NCI-H1930 (cell line): ENCODE measurements at places on chromosomes 11 and 22.

DNA sequence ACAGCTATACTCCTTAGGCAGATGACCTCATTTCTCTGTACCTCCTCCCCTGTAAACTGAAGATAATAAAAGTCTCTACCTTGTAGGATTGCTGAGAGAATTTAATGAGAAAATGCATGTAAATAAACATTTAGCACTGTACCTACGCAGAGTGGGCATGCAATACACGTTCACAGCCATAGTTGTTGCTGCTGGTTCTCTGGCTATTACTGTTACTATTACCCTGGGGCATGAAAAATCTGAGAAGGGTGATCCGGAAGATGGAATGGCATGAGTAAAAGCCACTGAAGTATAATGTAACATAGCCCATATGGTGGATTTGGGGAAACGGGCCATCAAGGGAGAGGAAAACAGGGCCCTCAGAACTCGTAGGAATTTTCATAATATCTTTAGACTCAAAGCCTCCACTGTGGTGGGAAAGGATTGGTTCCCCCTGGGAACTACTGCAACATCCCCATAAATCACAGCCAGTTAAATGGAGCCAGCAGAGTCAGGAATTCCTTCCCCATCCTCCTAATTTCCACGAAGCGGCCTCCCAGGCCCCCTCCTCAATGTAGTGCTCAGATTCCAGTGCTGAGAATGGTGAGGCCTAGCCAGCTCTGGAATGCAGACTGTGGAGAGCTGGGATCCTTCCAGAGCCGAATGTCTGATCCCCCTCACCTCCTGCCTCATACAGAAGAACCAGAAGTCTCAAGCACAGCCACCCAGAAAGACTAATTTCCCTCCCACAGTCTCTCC, 205.3 kb downstream of the MN1 start:
- DNase-seq = no peak

DNA sequence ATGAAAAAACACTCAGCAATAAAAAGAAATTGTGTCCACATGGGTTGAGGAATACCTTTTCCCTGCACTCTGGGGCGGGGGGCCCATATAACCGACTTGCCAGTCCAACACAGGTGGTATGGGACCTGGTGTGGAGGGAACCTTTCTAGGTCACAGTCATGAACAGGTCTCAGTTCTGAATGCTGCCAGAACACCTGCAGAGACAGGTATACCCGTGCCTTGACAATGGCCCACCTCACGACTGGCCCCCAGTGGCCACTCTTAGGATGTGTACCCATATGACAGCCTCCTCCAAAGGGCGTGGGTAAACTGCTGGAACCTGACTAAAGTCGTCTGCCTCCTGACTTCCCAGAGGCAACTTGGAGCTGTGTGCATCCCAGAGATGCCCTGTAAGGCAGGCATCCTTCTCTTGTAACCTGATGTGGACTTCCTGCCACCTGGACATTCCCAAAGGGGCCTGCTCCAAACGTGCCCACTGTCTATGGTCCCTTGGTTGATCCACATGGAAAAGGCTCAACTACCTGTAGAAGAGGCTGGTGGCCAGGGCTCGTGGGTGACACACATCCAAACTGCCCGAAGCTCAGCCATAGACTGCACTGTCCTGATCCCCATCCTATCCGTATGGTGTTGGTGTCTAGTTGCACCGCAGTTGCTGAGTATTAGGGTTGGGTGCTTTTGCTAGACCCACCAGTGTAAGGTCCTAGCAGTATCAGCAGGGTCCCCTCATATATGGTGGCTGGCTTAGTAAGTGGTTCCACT, 859.3 kb downstream of the BRD1 start:
- no peak for DNase-seq

DNA sequence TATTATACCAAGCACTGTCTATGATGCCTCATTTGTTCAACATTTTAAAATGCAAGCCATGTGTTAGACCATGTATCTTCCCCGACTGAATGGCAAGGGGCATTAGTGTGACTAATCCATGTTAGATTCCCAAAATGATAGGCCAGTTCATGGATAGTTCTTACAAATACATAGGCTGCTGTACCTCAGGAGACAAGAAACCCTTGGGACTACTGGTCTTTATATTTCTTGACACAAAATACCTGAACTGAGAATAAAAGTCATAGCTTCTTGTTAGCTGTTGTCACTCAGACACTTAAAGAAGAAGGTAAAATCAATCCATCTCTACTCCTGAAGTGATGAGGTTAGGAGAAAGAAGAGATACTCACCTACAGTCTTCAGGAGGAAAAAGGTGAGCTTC, at the start of gene OR8D4:
Gene OR8D4 (plus strand): TSS at position 301 of the 400 bp plus-strand sequence. CDS start 4,265 bp downstream, outside the sequence.
- DNase-seq = no peak

DNA sequence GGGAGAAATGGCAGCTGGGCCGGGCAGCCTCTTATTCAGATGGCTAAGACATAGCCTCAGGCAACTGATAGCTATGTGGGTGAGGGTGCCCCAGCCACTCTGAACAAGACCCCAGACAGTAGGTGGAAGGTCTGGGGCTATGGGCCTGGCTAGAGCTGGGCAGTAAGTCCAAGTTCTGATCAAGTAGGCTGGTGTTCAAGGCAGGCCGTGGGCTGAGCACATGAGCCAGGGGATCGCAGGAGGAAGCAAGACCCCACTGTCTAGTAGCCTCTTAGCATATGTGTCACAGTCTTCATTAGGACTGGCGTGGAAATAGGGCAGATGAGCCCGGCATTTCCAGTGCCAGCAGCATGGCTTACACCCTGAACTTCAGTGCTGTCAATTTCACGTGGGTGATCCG, 192.1 kb downstream of the ADAMTS15 start:
- DNase-seq = no peak

- DNase-seq = no peak
Observed at GRCh38 chr22:19619144-19620009, 94.9 kb upstream of the SEPTIN5 start.

GRCh38 chr11:58497951-58498350, 10.0 kb downstream of the OR5B21 start:
- DNase-seq = no peak

- DNase-seq = no peak
Observed at GRCh38 chr22:49871482-49871881, 17.8 kb downstream of the ZBED4 start.

DNA sequence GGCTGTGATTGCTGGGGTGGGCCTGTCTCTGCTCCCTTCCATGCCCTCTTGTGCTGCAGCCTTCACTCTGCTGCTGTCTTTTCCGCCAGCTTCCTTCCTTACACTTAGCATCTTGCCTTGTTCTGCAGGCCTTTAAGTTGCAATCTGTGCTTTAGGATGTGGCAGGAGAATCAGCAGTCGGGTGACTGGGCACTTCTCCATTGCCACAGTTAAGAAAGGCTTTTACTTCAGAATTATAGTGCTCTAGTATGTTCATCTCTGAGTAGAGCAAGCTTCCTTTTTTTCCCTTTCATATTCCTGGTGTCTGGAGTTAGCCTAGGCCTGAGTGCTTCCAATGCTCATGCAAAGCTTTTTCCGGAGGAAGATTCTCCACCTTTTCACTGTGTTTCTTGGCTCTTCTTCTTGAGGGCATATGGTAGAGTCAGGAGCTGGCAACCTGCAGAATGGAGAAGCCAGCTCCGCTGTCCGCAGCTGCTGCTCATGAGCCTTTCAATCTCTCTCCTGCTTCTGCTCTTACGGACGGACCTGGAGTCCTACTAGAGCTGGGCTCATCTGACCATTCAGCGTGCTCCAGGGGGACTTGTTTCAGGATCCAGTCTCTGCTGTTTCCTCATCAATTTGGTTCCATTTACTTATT, 20.2 kb downstream of the PPP6R2 start:
- no peak for DNase-seq

- no peak for DNase-seq
Observed at GRCh38 chr11:66280428-66280827, 2.5 kb downstream of the CNIH2 start.

DNA sequence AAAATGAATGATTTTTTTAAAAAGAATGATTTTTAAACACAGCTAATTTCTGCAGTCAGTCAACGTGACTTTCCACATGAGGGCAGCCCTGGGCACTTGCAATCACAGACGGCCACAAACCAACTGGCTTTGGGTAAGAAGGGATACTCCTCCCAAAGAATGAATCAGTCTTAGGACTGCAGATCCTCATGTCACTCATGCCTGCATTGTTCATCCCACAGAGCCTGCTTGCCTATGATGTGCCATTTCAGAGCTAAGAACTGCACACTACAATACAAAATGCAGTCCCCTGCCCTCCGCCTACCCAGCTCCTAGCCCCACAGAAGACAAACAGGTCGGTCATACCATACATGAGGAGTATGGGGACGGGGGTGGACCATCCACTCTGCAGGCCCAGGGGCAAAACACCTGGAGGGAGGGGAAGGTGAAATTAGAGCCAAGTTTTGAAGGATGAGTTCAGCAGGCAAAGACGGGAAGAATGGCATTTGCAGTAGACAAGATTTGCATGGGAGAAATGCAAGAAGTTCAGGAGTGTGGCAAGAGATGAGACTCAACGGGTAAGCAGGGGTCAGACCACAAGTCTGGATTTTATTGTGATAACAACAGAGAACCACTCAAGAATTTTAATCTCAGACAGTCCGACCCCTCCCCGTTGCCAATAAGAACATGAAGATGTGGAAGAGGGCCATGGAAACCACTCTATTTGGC, 24.7 kb downstream of the PACSIN2 start:
- DNase-seq = no peak

DNA sequence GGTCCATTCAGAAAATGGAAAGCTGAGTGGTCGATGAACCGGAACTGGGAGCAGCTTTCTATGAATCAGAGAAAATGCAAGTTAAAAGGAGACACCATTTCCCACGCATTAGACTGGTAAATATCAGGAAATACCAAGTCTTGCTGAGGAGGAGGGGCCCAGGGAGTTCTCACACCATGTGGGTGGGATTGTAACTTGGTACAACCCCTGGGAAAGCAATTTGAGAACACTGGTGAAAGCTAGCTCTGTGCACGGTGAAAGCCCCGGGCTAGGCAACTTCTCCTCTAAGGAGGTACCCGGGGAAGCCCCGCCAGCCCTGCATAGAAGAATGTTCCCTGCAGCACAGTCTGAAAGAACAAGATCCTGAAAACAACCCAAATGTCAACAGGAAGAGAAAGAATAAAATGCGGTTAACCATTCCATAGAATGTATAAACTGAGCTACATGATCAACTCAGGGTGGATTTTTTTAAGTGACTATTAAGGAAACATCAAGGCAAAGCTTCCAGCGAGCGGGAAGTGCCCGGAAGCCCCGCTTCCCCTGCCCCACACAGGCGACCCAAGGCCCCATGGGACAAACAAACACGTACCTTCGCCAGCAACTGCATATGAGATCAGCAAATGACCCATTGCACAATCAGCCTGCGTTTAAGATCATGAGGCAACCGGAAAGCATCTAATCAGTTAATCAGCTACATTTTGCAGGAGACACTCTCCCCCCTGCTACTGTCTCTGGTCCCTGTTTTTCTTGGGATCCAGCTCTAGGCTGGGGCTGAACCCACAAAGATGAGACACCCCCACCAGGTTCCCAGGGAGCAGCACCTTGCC, 11.3 kb downstream of the SHANK2 start:
- DNase-seq = no peak

DNA sequence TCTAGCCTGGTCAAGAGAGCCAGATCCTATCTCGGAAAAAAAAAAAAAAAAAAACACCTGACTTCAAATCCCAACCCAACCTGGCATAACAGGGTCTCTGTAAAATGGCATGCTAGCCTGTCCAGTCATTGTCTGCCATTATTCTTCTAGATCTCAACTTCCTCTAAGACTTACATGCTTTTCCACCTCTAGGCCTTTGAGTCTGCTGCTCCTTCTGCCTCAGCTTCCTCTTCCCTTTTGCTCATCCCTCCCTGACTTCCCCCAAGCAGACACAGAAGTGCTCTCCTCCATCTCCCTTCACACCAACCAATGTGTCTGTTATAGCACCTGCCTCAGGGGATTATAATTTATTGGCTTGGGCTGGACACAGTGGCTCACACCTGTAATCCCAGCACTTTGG, 7.8 kb downstream of the STK33 start:
- no peak for DNase-seq

DNA sequence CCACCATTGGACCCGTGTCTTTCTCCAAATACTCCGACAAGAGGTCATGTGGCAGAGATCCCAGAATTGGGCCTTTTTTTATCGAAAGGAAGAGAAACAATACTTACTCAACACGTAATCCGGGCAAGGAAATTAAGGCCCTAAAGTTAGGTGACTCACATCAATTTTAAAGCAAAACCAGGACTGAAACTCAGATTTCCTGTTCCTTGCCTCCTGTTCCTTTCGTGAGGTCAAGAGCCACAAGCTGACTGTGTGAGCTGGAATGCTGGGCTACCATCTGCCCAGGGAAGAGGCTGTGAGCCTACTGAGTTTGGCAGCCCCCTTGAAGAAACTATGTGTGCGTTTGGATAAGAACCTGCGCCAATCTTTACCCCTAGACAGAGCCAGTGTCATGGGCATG, 27.1 kb upstream of the MRGPRX2 start:
- DNase-seq = no peak

DNA sequence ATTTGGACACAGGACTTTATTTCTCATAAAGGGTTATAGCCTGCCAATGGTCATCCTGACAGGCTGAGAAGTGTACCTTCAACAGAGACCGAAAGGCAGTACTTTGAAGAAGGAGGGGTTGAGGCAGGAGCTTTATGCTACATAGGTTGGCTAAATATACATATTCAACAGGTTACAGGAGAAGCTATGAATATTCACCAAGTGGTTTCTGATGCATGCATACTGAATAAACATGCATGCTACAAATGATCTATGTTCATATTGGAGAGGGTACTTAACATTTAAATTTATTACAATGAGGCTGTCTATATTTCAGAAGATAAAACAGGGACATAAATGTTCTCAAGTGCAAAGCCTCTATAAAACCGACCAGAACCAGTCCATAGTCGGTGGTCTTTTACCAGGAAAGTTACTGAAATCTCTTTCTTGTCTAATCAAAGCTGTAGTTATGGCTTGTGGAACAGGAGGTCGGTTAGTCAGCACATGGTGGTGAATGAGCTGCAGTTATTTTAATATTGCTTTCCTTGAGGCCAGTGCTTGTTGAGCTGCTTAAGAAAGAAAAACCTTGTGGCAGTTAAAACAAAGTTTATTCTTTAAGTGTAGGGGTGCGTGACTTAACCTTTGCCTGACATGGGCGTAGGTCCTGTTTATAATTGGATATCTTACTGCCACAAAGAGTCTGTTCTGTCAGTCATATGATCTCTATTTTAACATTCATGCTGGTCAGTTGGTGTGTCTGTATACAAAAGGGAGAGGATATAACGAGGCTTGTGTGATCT, 19.5 kb downstream of the CNTF start:
- DNase-seq = no peak

- no peak for DNase-seq
Observed at GRCh38 chr11:82895437-82896091, 4.7 kb downstream of the PRCP start.
